ENCODE measurements at places on chromosomes 12 and 14.

- no peak for DNase-seq
Observed at GRCh38 chr12:44384136-44384535, 492.0 kb downstream of the NELL2 start.

DNA sequence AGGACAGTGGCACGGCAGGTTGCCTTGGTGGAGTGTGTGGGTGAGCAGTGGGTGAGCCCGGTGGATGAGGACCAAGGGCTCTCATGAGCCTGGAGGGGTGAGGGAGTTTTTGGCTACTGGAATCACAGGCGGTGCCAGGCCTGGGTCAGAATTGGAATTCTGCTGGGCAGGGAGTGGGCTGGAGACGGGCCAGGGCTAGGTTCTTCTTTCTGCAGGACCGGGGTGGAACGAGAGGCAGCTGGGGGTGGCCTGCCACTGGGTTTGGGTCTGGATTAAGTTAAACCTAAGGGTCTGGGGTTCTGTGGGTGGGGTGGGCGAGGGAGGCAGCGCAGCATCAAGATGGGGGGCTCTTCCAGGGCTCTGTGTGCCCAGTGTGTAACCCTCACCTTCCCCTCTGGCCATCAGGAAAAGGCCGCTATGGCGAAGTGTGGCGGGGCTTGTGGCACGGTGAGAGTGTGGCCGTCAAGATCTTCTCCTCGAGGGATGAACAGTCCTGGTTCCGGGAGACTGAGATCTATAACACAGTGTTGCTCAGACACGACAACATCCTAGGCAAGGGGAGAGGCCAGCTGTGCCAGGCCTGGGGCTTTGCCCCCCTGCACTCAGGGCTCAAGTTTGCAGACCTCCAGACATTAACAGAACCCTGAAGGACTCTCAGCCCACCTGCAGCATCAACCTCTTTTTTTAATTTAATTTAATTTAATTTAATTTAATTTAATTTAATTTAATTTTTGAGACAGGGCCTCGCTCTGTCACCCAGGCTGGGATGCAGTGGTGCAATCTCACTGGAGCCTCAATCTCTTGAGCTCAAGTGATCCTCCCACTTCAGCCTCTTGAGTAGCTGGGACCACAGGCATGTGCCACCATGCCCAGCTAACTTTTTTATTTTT is 7.0 kb downstream of the ACVRL1 start:
- no peak for DNase-seq

DNA sequence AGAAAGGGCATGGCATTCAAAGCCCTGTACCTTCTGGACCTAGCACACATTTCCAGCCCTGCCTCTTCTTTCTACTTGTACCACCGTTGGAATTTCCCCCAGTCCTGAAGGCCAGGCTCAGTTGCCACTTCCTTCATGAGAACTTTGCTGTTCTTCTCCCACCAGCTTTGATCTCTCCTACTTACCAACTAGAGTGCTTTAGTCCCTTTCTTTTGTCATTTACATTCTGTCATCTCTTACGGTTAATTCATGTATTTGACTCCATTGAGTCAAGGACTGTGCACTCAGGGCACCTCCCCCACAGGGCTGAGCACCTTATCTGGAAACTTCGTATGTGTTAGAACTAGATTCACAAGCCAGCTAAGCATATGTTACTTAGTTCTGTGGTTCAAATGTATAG is 26.3 kb downstream of the BICDL1 start:
- DNase-seq = no peak

DNA sequence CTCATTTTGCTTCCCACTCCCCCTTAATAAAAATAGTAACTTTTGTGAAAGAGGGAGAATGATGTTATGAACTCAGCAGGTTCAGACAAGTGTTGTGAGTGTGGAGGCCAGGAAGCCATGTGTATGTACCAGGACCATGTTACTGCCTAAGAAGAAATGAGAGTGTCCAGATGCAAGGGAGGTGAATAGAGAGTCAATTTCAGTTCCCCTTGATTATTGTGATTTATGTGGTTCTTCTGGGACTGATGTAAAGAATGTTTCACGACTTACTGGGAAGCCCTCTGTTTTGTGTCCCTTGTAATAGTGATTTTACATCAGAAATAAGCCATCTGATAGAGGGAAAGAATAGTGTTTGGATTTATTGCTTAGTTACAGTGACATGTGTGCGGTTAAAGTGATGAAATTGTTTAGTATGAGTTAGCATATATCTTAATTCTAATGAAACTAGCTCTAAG is 32.5 kb downstream of the FBXO34 start:
- peak; percentile 8 for DNase-seq

DNA sequence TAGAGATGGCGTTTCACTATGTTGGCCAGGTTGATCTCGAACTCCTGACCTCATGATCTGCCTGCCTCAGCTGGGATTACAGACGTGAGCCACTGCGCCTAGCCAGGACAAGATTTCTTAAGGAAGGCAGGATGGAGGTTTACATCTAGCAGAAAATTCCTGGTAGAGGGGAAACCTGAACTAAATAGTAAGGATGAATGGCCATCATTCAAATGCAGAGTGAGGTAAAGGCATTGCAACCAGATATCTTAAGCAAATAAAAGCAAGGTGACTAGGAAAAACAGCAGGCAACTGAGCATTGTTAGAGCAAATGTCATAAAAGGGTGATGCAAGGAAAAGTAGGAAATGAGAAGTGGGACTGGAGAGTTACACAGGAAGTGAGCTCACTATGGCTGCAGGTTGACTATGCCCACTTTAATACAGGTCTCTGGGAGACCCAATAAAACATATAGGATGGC is 133.0 kb downstream of the SOX5 start:
- DNase-seq = no peak

DNA sequence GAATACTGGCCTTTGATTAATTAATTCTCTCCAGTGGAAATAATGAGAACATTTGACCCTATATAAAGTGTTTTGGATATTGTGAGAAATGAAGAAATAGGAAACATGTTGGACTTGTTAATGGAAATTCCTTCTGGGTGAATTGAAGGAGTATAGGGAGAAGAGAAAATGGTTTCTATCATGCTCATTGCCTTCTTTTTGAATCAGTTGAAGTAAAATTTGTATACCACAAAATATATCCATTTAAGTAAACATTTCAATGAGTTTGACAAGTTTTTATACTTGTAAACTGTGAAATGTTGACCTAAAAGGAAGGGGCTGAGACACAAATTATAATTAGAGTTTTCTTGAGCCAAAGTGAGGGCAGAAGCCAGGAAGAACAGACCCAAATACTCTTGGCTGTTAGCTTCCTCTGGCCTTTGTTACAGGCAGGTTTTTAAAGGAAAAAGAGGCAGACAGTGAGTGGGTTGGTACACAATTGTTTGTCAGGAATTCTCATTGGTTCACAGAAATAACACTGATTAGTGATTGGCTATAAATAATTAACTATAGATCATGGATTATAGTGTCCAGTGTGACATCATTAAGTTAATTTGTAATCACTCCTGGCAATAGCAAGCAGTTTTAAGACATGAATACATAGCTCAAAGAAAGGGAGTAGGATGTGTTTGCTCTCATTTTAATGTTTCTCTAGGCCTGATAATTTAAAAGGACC is 826 bp downstream of the ZNF705A start:
- no peak for DNase-seq

- no peak for DNase-seq
Observed at GRCh38 chr14:30482276-30482675, 76.7 kb upstream of the G2E3 start.

DNA sequence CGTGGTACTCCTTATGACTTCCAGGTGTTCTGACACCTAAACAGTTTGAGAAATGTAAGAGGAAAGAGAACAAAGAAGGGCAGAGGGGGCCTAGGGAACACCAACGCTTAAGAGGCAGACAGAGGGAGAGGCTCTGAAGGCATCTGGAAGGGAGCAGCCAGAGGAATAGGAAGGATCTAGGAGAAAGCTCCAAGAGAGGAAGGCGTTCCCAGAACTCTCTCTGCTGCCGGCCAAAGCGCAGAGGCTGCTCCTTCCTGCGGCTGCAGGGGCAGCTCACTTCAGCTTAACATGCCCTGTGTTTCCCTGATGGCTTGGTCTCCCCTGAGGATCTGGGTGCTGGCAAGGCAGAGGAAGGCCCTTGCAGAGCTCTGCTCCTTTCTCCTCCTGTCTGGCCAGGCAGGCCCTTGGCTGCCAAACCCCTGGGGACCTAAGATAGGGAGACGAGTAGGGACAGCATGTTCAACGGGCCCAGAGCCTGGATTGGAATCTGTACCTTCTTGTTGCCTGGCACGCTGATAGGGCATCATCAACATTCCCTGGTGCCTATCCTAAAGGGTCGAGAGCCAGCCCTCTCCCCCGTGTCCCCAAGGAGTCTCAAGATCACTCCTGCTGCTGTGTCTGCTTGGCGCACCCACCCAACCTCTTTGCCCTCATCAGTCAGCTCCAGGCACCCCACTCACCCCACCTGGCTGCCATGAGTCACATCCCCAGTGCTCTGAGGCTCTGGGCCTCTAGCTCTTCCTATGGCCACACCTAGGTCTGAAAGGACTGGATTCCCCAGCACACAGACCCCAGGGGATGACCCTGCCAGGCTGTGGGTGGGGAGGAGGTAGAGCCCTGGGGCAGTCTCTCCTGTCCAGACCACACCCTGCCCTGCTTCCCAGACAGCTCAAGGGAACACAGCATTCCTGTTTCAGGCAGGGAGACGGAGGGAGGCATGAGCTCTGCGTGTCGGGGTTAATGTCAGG is 45.6 kb downstream of the LTBP2 start:
- peak; percentile 13 for DNase-seq

- DNase-seq = no peak
Observed at GRCh38 chr12:116561181-116561821, 2.1 kb downstream of the MAP1LC3B2 start.

DNA sequence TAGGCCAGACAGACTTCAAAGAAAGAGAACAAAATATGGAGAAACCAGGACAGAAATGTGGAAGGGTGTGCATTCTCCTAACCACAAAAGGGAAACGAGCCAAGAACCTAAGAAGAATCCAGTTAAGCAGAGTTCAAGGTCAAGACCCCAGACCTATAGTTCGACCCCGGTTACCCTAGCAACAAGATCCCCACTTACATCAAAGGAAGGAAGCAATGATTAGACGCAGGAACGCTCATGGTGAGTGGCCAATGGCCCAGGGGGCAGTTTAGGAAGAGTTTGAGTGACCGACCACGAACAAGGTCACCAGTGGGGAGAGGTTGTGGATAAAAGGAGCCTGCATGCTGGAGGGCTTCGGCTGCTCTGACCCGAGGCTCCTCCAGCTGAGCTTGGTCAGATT is 36.2 kb downstream of the OAS2 start:
- no peak for DNase-seq

GRCh38 chr14:52767058-52767833 is 24.2 kb downstream of the GNPNAT1 start:
- no peak for DNase-seq

DNA sequence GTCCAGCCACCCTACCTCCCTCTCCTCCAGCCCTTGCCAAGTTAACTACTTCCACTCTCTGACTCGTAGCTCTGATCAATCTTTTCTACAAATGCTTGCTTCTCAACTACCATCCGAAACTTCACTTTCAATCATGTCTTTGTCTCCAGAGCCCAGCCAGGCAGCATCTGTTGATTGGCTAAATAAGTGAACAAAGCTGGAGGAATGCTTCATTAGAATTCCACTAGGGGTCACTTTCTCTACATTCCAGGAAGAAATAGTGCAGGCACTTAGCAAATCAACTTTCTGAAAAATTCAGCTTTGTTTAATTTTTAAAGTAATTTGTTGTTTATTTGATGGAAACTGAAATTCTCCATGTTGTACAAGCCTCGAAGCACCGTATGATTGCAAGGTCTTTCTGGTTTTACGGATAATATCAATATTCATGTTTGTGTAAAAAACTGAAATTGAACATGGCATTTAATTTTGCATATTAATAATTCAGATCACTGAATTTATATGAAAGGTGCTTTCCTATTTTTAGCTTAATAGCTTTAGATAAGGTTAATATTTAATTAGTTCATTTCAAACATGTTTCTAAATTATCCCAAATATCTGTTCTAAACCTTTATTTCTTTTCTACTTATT is 32.4 kb upstream of the HELB start:
- DNase-seq = peak; percentile 65

DNA sequence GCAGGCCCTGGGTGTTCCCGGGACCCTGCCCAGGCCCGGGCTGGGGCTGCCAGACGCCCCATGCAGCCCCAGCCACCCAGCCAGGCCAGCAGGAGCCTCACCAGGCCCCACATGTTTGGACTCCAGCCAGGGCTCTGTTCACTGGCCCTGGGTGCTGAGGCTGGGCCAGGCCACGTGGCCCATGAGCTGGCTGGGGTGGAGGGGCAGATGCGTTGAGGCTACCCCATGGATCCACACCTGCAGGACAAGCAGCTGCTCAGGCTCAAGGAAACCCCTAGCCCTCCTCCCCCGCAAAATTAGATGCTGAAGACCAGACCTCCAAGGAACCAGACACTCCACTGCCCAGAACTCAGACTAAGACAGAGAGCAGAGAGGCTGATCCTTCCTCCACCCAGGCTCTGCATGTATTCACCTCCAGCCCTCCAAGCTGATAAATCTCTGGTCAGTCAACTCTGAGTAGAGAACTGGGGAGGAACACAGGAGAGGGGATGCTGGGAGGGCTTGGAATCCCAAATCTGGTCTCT is 1.6 kb downstream of the CDH24 start:
- peak; percentile 46 for DNase-seq

DNA sequence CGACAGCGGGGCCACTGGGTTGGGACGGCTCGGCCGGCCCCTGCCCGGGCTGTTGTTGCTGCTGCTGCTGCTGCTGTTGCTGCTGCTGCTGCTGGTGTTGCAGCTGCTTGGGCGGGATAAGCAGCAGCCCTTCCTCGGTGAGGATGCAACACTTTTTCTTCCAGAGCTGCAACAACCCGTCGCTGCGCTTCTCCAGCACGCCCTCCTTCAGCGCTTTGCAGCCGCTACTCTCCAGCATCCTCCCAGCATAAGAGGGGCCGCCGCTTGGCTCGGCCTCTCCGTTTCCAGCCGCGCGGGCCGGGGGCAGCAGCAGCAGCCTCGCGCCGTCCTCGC is 529 bp downstream of the PHLDA1 start:
- DNase-seq = no peak

GRCh38 chr14:90348270-90348669 is 16.5 kb upstream of the NRDE2 start:
- DNase-seq = no peak

- peak; percentile 83 for DNase-seq
Observed at GRCh38 chr12:110826592-110827200, 20.1 kb upstream of the CCDC63 start.

DNA sequence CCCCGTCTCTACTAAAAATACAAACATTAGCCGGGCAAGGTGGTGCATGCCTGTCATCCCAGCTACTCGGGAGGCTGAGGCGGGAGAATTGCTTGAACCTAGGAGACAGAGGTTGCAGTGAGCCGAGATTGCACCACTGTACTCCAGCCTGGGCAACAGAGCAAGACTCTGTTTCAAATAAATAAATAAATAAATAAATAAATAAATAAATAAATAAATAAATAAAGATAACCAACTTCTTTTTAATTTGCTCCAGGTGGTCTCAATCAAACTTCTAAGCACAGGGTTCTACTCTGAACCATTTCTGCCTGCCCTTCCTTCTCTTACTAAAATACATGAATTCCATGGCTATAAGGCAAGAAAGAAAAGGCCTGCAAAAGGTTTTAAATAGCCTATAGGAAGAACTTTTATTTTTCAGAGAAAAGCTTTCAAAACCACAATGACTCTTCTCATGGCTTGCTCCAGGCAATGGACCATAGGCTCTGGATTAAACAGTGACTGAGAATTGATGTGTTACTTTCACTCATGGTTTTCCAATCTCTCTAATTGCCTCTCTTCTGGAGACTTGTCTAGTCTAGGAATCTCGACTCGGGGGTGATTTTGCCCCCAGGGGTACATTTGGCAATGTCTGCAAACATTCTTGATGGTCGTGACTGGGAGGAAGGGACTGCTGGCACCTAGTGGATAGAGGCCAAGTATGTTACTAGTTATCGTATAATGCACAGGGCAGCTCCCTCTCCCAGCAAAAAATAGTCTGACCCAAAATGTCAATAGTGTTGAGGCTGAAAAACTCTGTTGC is 14.4 kb downstream of the IGF1 start:
- DNase-seq = peak; percentile 64

Data from EH (cell line).